PC-9 (cell line): ENCODE measurements at places on chromosomes 4 and X.

GRCh38 chr4:7180938-7181337 is 11.4 kb upstream of the SORCS2 start:
- DNase-seq, result no peak
- no peaks in the 10 kb centered on the region for H3K36me3 ChIP-seq
- no peaks in the 10 kb centered on the region for H3K4me1 ChIP-seq
- H3K27me3 ChIP-seq, result no peaks in the 10 kb centered on the region

DNA sequence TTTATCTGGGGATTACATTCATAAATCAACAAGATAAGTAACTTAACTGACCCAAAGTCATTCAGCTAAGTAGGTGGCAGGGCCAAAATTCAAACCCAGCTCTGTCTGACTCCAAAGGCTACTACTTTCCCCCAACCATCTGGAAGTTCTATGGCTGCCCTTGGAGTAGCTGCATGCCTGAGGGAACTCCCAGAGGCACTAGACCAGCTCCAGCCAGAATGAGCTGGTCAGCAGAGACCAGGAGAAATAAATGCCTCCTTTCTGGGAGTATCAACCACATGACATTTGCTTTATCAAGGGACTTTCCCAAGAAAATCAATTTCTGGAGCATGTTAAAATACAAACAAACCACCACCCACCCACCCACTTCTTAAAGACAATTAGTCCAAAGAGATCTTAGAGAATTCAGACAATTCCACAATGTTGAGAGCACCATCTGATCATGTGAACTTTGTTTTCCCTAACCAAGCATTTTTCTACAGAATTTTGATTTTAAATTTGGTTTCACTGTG is 180.5 kb downstream of the EFHC2 start:
- no peaks in the 10 kb centered on the region for H3K36me3 ChIP-seq
- H3K27me3 ChIP-seq, result no peaks in the 10 kb centered on the region
- no peak for DNase-seq
- no peak overlapping the region for H3K4me3 ChIP-seq
- no peak overlapping the region for H3K27ac ChIP-seq

DNA sequence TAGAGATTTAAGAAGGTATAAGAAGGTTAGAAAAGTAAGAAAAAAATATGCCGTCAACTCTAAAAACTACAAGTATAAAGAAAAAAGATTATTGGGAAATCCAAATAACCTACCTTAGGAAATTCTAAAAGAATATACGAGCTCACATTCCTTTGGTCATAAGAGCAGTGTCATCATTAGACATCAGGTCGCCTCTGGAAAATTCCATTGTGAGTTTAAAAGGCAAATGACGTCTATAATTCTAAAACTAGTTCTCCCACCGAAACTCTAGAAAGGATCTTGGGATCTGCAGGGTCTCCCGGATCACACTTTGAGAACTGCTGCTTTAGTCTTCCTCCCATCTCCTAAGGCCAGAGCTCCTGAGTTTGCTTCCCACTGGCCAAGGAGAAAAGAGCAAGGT is 518 bp upstream of the SAT1 start:
- peak; percentile 60 for DNase-seq
- no peak overlapping the region; the same call in 1 of the 2 replicates for H3K4me3 ChIP-seq
- H3K36me3 ChIP-seq, result peaks cover 22% of the 10 kb centered on the region
- H3K27me3 ChIP-seq, result no peaks in the 10 kb centered on the region
- peaks cover 45% of the 10 kb centered on the region for H3K4me1 ChIP-seq

- H3K4me3 ChIP-seq, result no peak overlapping the region
- no peaks in the 10 kb centered on the region for H3K27me3 ChIP-seq
- no peaks in the 10 kb centered on the region for H3K4me1 ChIP-seq
- no peaks in the 10 kb centered on the region for H3K36me3 ChIP-seq
- no peak overlapping the region for H3K27ac ChIP-seq
Observed at GRCh38 chr4:165151734-165152133, 39.1 kb upstream of the TMEM192 start.

DNA sequence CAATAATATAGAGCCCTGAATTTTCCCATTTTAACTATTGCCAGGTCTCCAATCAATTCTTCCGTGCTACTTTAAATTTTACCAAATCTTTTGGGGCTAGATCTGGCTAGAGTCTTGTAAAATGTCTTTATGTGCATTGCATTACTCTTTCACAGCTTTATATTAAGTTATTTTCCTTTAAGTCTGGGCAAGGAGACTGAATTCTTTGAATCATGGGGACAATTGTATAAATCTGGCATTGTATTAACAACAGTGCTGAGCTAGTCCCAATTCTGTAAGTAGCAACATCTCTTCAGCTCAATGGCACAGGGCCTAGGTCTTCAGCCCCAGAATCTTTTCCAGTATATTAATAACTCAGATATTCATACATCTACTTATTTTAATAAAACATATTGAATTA is 1080.4 kb upstream of the INTU start:
- H3K4me1 ChIP-seq, result no peaks in the 10 kb centered on the region
- H3K27ac ChIP-seq, result no peak overlapping the region
- H3K36me3 ChIP-seq, result no peaks in the 10 kb centered on the region
- H3K4me3 ChIP-seq, result no peak overlapping the region
- no peaks in the 10 kb centered on the region for H3K27me3 ChIP-seq

GRCh38 chr4:163611182-163611581 is 116.7 kb downstream of the TMA16 start:
- H3K27ac ChIP-seq, result no peak overlapping the region
- no peak for DNase-seq
- no peaks in the 10 kb centered on the region for H3K4me1 ChIP-seq
- H3K4me3 ChIP-seq, result no peak overlapping the region
- H3K36me3 ChIP-seq, result no peaks in the 10 kb centered on the region
- no peaks in the 10 kb centered on the region for H3K27me3 ChIP-seq

GRCh38 chrX:45295259-45295986 is 94.7 kb upstream of the DIPK2B start:
- H3K4me3 ChIP-seq, result no peak overlapping the region
- peak; percentile 4 for DNase-seq
- H3K27me3 ChIP-seq, result no peaks in the 10 kb centered on the region
- H3K27ac ChIP-seq, result no peak overlapping the region

GRCh38 chr4:151035911-151036310 is 20.8 kb upstream of the LRBA start:
- no peak for DNase-seq
- H3K27ac ChIP-seq, result no peak overlapping the region
- H3K4me3 ChIP-seq, result no peak overlapping the region
- no peaks in the 10 kb centered on the region for H3K36me3 ChIP-seq

DNA sequence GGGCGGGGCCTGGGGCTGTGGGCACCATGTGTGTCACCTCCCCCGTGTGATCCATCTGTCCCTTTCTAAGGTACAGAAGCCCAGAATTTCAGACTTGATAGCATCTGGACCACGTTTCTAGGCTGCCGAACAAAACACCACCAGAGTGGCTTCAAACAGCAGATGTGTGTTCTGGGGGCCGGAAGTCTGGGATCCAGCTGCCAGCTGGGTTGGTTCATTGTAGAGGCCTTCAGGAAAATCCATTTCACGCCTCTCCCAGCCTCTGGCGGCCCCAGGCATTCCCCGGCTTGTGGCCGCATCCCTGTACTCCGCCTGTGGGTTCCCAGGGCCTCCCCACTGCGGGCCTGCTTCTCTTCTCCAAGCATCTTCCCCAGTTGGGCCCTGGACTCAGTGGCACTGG is 39.6 kb upstream of the GPR78 start:
- no peaks in the 10 kb centered on the region for H3K36me3 ChIP-seq
- H3K4me3 ChIP-seq, result no peak overlapping the region
- peaks cover 53% of the 10 kb centered on the region for H3K4me1 ChIP-seq
- H3K27ac ChIP-seq, result peak overlapping the region; percentile 86; the same call in 1 of the 2 replicates

DNA sequence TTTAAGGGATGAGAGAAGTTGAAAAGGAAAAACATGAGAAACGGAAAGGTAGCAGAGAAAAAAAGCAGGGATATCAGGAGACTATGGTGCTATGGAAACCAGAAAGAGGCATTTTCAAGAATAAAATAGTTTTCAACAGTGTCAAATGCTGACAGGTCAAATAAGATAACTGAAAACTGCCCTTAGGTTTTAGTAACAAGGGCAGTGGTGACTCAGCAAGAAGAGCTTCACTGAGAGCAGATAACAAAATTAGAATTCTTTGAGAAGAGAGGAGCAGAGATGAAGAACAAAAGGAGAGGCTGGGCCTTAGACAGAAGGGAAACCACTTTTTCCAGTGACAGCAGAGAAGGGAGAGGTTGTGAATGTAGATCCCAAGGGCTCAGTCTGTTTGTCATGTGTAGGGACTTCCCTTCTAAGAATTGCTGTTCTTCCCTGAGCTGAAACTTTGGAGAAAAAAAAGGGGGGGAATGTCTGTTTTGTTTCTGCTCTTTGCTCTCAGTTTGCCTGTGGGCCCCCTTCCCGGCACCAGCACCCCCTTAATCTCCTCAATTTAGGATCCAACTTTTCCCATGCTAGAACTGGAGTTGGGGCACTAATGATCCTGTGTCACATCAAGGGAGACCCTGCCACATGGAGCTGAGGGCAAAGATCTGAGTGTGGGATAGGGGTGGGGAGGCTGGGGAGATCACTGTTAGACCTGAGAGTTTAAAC is 26.8 kb upstream of the MAGEA10 start:
- no peak overlapping the region for H3K4me3 ChIP-seq
- no peaks in the 10 kb centered on the region for H3K36me3 ChIP-seq
- H3K27me3 ChIP-seq, result no peaks in the 10 kb centered on the region
- H3K27ac ChIP-seq, result no peak overlapping the region
- H3K4me1 ChIP-seq, result no peaks in the 10 kb centered on the region

DNA sequence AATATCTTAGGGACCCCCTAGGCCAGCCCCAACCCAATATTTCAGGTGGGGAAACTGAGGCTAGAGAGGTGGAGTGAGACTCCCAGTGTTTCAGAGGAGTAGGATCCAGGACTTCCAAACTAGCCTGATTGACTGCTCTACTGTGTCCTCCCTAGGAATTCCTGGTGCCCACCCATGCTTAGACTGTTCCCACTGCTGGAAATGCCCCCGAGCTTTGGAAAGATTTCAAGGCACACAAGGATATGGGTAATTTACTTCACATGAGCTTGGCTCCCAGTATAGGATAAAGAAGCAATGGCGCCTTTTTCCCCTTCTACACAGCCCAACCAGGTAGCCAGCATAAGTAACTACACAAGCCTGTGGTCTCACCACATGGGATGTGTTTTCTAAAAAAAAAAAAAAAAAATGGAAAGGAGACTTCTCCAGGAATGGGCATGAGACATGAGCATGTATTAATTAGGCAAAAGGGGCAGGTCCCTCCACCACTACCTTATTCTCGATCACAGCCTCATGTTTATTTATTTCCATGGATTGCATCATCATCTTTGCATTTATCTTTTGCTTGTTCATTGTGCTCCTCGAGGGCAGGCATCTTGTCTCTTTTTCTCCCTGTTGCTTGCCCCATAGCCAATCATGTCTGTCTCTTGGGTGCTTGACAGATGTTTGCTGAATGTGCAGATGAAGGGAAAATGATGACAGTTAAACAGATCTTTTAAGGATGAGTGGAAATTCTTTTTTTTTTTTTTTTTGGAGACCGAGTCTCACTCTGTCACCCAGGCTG is 66.7 kb downstream of the DRD5 start:
- H3K27me3 ChIP-seq, result peaks cover 30% of the 10 kb centered on the region
- H3K4me1 ChIP-seq, result no peaks in the 10 kb centered on the region
- H3K4me3 ChIP-seq, result no peak overlapping the region
- DNase-seq, result no peak

- H3K4me1 ChIP-seq, result no peaks in the 10 kb centered on the region
- no peak for DNase-seq
- H3K4me3 ChIP-seq, result no peak overlapping the region
Observed at GRCh38 chr4:150402871-150403272, 179.1 kb upstream of the MAB21L2 start.

DNA sequence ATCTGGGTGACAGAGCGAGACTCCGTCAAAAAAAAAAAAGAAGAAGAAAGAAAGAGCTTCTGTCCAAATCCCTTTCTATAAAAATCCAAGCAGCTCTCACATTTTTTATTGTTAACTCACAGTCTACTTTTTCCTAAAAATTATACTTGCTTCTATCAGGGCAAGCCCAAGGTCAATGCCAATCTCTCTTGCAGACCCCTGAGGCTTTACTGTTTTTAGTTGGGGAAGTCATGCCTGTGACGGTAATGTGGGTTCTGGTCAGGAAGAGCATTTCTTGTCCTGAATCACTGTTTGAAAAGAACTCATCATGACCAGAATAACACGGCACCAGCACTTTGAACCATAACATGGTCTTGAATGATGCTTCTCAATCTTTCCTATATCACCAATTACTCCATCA is 54.6 kb upstream of the CITED1 start:
- H3K4me1 ChIP-seq, result no peaks in the 10 kb centered on the region
- no peak for DNase-seq
- no peaks in the 10 kb centered on the region for H3K27me3 ChIP-seq
- H3K36me3 ChIP-seq, result no peaks in the 10 kb centered on the region
- H3K27ac ChIP-seq, result no peak overlapping the region

- no peak for DNase-seq
- H3K4me3 ChIP-seq, result no peak overlapping the region
- H3K4me1 ChIP-seq, result no peaks in the 10 kb centered on the region
Observed at GRCh38 chr4:141058591-141059512, 74.4 kb downstream of the RNF150 start.
